ENCODE measurements at places on chromosomes 11 and 22.

DNA sequence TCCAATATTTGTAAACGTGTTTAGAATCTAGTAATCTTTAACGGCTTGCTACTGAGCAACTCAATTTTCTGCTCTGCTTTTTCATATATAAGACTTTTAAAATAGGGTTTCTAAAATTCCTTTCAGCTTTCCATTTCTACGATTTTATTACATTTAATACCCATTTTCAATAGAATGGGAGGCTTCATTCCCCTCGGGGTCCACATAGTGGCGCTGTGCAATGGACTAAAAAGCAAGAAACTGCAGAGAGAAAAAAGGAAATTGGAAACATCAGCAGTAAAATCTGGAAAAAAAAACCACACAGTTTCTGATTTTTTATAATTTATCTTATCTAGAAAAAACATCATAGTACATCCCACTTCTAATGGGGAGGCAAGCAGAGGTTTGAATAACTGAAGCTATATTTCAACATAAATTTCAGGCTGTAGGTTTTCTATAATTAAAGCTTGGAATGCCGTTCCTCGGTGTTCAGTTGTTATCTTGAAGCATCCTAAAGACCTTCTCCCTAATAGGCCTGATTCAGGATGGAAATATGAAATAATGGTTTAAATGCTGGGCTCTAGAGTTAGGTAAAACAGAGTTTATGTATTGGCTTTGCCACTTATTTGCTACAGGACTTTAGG lies 18.7 kb upstream of the JHY start:
- DNase-seq, result peak; percentile 43

- DNase-seq, result no peak
Observed at GRCh38 chr11:2325123-2325522, 23.3 kb downstream of the TSPAN32 start.

GRCh38 chr11:34165121-34165520 lies 59.7 kb downstream of the NAT10 start:
- DNase-seq, result no peak

DNA sequence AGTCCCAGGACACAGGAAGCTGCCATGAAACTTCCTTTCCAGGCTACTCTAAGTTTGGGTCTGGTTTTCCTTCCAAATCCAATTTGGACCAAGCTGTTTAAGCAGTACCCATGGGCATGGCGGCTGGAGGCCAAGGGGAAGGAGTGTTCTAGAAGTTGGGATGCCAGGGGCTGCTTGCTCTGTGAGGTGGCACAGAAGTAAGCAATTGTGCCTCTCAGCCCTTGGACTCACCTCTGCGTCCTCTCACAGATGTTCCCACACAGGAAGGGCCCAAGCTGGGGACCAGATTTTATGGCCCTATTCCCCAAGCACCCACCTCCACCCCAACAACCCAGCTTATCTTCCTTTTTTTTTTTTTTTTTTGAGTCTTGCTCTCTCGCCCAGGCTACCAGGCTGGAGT lies 3.5 kb upstream of the DGAT2 start:
- DNase-seq, result no peak

DNA sequence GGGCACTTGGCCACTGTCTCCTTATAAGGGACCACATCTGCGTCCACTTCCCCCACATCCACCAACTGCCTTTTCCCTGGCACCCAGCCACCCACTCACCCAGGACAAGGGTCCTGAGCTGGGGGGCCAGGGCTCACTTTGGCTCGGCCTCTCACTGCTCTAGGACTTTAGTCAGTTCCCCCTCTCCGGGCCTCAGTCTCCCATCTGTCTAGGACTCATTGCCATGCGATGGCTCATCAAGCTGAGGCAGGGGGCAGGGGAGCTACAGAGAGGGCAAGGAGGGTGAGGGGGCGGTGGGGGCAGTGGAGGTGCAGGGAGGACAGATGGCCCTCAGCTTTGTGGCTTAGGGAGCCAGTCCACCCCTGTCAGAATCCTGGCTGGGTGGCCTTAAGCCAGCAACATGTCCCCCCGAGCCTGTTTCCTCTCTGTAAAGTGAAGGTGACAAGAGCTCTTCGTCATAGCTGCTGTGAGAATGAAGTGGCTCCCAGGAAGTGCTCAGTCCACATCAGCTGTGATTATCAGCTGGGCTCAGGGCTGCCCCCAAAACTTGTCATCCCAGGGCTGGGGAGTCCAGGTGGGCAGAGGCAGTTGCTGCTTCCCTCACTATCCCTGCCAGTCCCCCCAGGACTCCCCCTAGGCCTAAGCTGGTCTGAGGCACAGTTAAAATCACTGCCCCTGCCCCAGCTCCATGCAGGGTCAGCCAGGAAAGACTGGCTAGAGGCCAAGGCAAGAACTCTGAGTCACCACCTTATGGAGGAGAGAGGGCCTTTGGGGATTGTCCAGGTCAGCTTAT lies 14.9 kb downstream of the RAC2 start:
- no peak for DNase-seq

DNA sequence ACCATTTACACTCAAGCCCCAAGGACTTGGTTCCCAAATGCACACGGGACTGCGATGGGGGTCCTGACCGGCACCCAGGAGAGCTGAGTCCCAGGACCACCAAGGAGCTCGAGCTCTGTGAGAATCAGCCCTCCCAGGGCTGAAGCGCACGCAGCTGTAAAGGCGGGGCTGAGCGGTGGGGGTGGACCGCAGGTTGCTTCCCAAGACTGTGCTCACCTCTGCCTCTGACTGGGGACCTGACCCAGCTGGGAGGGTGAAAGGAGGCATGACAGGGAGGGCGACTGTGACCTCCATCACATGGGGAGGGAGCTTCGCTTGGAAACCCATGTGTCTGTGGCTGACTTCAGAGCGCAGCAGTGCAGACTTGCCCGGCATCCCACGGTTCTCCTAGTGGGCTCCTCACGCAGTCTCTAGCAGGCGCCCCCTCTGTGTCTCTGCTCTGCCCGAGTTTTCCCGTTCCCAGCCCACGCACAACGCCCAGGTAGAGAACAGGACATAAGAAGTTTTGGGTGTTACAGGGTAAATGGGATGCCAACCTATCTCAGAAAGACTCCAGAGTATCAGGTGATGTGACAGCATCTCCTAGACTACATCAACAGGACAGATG lies 15.4 kb upstream of the NAP1L4 start:
- no peak for DNase-seq

DNA sequence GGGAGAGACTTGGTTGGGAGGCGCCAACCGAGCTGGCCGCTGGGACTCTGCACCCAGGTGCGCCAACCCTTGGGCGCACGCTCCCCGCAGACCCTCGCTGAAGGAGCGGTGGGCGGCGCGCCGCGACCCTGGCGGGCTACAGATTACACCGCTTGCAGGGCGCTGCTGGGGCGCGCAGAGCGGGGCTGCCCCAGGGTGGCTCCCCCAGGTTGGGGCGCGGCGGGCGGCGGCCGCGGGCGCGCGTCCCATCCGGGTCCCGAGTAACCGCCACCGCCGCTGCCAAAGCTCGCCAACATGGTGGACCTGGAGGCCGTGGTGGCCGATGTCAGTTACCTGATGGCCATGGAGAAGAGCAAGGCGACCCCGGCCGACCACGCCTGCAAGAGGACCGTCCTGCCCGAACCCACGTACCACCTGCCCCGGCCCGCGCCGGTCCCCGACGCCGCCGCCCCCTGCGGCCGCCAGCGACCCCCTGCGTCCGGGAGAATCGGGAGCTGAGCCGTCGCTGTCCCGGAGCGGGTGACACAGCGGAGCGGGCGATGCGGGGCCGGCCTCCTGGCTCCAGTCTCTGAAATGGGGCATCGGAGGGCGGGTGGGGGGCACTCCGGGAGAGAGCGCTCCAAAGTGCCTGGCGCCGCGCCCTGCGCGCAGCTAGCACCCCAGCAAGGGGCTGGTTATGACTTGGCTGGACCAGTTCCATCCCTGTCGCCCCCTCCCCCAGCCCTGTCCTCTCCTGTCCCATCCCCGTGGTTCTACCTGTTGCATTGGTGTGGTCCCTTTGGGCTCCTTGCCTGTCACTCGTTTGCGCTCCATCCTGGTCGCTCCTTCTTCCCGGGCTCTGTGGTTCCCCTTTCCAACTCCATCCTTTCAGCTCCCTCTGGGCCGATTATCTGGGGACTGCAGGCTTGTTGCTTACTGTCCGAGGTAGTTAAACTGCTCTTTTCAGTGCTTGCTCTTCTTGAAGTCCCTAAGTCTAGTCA lies 143.3 kb upstream of the GRK3 start:
- DNase-seq, result no peak

GRCh38 chr11:67356387-67356863 lies 3.1 kb upstream of the POLD4 start:
- no peak for DNase-seq

GRCh38 chr11:118581057-118581456 lies 8.8 kb downstream of the ARCN1 start:
- no peak for DNase-seq

DNA sequence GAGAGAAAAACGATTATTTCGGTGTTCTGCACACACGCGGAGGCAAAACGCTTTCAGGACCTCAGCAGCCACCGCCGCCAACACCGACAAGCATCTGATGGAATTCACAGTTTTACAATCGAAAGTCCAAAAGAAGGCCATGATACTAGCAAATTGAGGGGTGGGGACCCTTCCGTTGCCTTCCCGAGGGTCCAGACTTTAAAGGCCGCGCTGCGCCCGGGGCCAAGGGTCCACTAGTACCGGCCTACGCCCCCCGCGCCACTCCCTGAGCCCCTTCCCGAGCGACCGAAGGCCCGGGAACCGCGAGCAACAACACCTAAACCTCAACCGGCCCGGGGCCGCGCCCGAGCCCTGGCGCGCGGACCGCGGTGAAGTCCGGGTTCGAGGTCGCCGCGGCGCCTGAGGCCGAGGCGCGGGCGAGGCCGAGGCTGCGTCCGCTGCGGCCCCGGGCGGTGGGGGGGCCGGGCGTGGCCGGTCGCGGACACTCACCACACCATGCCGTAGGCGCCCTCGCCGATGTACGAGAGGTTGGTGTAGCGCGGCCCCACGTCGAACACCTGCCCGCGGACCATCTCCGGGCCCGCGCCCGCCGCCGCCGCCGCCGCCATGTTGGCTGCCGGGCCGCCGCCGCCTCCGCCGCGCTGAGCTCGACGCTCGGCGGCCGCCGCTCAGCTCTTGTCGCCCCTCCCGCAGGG lies 465 bp downstream of the MAPK1 start:
- no peak for DNase-seq

DNA sequence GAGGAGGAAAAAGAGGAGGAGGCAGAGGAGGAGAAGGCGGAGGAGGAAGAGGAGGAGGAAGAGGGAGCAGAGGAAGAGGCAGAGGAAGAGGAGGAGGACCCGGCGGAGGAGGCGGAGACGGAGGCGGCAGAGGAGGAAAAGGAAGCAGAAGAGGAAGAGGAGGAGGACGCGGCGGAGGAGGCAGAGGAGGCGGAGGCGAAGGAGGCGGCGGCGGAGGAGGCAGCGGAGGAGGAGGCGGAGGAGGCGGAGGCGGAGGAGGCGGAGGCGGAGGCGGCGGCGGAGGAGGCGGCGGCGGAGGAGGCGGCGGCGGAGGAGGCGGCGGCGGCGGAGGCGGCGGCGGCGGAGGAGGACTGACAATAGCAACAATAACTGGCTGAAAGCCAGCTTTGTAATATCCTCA lies 616.6 kb downstream of the TBC1D22A start:
- DNase-seq, result no peak

DNA sequence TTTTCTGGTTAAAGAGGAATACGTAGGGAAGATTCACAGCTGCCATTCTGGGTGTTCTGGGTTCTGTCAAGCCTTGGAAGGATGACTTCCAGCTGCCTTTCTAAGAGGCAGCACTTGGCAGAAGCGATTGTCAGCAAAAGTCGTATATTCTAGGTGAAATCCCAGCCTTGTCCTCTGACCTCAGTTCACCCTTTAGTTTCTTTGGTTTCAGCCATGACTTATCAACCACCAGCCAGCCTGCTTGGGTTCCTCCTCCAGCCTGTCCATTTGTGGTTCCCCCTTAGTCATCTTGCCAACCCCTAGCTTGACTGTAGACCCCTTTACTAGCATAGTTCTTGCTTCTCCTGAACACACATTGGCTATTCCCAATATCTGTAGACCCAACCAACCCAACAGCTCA lies 102.3 kb upstream of the CD44 start:
- no peak for DNase-seq

GRCh38 chr11:59191890-59192289 lies 20.0 kb downstream of the DTX4 start:
- no peak for DNase-seq

- DNase-seq, result no peak
Observed at GRCh38 chr11:78810559-78811009, 235.9 kb upstream of the NARS2 start.

DNA sequence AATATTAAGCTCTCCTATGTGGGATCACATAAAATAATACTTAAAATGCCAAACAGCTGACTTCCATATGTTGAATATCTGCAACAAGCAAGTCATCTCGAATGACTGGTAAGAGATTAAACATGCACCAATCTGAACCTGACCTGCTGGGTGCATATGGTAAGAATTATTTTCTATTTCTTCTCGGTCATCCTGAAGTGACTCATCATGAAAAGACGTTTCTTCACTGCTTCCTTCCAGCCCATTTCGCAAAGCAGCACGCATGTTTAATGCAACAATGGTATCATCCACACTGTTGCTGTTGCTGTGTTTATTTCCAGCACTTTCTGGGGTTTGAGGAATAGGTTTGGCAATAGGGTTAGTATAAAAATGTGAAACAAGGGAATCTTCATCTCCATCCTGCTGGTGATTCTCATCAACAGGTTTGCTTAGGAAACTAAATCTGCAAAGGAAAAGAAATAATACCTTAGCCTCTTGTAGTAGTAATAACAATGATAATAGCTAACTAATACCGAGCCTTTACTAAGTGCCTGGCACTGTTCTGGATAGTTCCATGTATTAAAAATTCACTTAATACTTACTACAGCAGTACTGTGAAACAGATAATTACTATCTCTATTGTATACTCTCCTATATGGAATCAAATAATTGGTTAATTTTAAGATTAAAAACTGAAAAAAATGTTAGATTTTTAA lies 52.0 kb upstream of the CHRNA10 start:
- DNase-seq, result no peak

GRCh38 chr11:64501500-64502427 lies 89.3 kb upstream of the SLC22A12 start:
- DNase-seq, result no peak

DNA sequence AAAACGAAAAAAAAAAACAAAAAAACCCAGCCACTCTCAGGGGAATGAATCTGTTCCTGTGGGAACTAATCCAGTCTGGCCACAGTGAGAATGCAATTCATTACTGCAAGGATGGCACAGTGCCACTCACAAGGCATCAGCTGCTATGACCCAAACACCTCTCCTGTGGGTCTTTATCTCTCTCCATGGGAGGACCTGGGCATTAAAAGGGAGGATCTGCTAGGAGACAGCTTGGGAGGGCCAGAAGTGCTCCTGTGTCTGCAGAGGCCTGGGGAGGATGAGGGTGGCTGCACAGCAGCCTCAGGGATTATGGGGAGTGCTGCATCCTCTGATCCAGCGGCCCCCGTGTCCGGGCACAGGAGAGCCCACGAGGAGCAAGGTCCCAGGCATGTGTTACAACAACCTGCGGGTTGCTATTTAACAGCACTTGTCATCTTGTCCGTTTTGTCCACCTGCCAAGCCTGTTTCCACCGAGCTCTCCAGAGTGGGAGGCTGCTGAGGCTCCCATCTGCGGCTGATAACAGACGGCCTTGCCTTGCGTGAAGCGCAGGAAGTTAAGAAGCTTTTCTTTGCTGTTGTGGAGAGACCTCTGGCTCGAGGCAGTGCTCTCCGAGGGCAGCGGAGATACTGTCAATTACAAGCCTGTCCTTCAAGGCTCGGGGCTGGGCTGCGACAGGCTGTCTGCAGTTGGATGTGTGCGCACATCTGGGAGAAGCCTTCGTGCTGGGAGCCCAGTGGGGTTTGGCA lies 97.7 kb downstream of the NXPE2 start:
- no peak for DNase-seq

GRCh38 chr11:17839450-17839849 lies 104.9 kb downstream of the KCNC1 start:
- no peak for DNase-seq
